ENCODE measurements at places on chromosomes 4 and X. TPM values are rescaled to one million over a fixed set of nuclear protein-coding genes. Genes with fewer than 3 reads are reported as not detected.

DNA sequence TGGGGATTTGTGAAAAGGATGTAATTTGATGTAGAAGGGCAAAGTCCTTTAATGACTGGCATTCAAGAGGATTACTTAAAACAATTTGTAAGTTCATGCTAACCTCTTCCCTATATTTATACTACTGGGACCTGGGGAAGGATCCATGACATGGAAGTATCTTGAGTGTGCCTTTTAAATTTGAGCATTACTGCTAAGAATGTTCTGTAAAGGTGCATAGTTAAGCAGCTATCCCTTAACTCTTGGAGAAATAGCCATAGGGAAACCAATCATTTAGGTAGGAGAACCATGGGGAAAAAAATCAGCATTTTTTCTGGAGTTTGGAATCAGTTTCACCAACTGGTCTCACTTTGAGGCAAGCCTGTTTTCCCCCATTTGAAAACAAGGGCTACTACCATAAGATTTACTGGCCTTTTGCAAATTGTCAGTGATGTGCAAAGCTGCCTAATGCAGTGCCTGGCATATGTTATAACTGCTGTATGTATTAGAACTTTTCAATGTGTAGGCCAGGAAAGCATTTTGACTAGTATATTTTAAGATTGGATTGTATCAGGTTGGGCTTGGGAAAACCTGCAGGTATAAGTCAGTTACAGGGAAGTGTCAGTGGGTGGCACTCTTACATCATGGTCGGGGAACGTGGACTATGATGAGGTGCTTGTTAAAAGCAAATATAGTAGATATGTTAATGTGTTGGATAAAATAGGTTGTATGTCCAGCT lies 72.1 kb downstream of the PRSS12 start:
- peak overlapping the region; percentile 96 for H3K27ac ChIP-seq
- H3K4me1 ChIP-seq: peaks cover 22% of the 10 kb centered on the region
- no peaks in the 10 kb centered on the region for H3K27me3 ChIP-seq
- DNase-seq: no peak
- peaks cover 5% of the 10 kb centered on the region for H3K36me3 ChIP-seq

DNA sequence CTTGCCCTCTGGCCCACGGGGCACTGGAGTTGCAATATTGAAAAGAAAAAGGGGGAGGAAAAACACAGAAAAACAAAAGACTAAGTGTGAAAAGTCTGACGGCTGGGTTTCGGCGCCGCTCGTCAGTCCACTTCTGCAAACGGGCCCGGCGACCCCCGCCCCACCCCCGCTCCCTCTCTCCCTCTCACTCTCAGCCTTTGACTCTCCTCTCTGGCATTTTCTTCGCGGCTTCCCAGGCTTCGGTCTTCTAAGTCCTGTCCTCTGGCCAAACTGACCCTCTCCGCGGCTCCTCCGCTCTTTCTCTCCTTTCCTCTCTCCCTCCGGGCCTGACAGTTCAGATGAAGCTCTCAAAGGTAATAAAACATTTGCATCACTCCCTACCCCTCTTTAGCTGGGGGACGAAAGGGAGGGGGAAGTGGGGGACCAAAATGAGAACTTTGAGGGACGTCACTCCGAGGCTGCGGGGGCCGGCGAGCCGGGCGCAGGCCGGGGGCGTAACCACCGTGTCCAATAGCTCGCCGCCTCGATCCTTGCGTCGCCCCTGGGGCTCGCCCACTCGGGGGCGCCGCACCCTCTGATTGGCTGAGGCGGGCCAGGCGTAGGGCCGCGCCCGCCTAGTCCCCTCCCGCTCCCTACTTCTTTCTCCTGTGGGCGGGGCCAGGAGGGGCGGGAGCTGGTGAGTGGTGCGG lies at the start of gene NKX6-1:
Gene NKX6-1 (minus strand): TSS at position 358 of the 689 bp plus-strand sequence. CDS start 1,064 bp downstream, outside the sequence.
- no peak within 1 kb of the TSS for H3K27ac ChIP-seq
- H3K36me3 ChIP-seq: no peaks in the 10 kb centered on the region
- DNase-seq: peak; percentile 73
- peaks cover 67% of the 10 kb centered on the region for H3K27me3 ChIP-seq
- peaks cover 12% of the 10 kb centered on the region for H3K4me1 ChIP-seq

- no peaks in the 10 kb centered on the region for H3K4me1 ChIP-seq
- H3K4me3 ChIP-seq: no peak overlapping the region
- DNase-seq: no peak
- no peak overlapping the region for H3K27ac ChIP-seq
- H3K27me3 ChIP-seq: no peaks in the 10 kb centered on the region
Observed at GRCh38 chr4:154018659-154019058, 229.8 kb upstream of the SFRP2 start.

GRCh38 chrX:65451663-65452062 lies 82.9 kb downstream of the LAS1L start:
- no peak overlapping the region for H3K27ac ChIP-seq
- peaks cover 3% of the 10 kb centered on the region for H3K27me3 ChIP-seq
- no peak overlapping the region for H3K4me3 ChIP-seq

DNA sequence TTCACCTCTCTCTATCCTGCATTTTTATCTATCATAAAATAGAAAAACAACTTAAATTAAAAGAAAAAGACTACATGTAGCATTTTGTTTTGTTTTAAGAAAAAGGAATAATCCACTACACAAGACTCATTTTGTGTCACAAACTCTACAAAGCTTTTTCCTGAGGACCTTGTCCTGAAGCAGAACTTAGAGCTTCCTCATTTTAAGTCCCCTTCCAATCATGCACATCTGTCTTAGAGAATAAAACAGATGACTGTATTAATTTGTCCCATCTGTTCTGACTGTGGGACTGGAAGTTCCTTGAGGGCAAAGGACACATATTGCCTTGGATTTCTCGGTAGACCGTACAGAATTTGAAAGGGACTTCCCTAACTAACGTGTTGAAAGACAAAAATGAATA lies 218.5 kb downstream of the COL25A1 start:
- H3K4me1 ChIP-seq: no peaks in the 10 kb centered on the region
- no peak for DNase-seq
- H3K27ac ChIP-seq: no peak overlapping the region
- no peaks in the 10 kb centered on the region for H3K36me3 ChIP-seq
- no peak overlapping the region for H3K4me3 ChIP-seq

- H3K4me3 ChIP-seq: no peak overlapping the region
- no peaks in the 10 kb centered on the region for H3K36me3 ChIP-seq
- H3K27ac ChIP-seq: no peak overlapping the region
Observed at GRCh38 chr4:149344436-149344835, 471.2 kb downstream of the IQCM start.

DNA sequence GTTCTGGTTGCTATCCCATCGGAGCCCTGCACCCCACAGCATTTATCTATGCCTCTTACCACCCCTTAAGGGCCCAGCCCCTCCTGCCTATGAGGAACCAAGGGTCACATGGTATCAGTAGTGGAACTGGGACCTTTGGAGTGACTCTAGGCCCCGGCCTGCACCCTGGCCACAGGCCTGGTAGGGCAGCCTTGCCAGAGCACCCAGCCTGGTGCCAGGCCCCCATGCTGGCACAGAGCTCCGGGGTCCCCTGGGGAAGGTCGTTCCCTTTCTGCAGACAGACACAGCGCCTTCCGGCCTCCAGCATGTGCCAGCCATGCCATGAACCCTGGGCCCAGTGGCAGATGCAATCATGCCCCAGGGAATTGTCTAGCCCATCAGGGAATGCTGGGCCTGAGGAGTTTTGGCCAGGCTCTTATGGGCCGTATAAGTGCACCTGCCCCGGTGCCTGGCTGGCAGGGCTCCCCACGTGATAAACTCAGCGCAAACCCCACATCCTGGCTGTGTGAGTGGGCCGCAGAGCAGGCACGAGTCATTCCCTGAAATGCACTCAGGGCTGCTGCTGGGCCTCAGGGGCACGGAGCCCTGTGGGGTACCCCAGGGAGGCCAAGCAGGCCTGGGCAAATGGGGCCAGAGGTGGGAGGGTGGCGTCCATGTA lies 19.8 kb upstream of the ADD1 start:
- DNase-seq: peak; percentile 9
- H3K27ac ChIP-seq: no peak overlapping the region
- H3K36me3 ChIP-seq: peaks cover 2% of the 10 kb centered on the region
- H3K4me3 ChIP-seq: no peak overlapping the region
- peaks cover 1% of the 10 kb centered on the region for H3K4me1 ChIP-seq
- no peaks in the 10 kb centered on the region for H3K27me3 ChIP-seq

DNA sequence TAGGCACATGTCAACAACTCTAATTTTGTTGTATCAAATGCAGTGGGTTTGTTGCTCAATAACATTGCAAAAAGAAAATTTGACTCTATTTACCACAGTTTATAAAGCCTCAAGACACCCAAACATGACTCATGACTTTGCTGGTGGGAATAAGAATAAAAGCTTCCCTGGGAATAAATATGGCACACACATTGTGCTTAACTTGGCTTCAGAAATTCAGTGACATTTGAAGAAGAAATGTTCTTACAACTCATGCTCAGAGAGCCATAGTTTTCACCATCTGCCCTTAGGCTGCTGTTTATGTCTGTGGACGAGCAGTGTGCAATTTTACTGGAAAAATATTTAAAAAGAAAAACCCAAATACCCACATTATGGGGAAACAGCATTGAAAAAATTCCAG lies 60.9 kb downstream of the SPATA18 start:
- DNase-seq: no peak
- H3K36me3 ChIP-seq: no peaks in the 10 kb centered on the region
- no peak overlapping the region for H3K4me3 ChIP-seq
- no peaks in the 10 kb centered on the region for H3K27me3 ChIP-seq
- peaks cover 5% of the 10 kb centered on the region for H3K4me1 ChIP-seq
- H3K27ac ChIP-seq: no peak overlapping the region

DNA sequence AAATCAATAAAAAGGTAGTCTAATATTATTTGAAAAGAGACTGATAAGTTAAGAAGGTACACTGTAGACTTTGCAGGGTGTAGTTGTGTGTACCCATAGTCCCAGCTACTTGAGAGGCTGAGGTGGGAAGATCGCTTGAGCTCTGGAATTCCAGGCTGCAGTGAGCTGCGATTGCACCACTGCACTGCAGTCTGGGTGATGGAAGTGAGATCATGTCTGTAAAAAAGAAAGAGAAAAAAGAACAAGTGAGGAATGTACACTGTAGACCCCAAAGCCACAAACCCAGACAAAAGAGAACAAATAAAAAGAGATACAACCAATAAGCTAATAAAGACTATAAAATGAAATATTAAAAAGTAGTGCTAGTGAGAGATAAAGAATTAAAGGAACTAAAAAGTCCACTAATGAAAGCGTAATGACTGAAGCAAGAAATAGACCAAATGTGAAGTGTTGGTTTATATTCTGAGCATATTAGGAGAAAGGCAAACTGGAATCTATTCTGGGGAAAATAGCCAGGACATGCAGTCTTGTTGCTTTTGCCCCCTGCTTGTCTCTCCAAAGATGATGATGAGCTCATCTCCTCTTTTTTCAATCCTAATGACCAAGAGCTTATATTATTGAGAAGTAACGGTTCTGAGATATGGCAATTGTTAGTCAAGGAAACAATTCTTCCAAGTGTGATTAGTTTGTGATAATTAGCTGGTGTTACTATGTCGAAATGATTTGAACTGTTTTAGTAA lies 19.1 kb downstream of the GSX2 start:
- no peaks in the 10 kb centered on the region for H3K4me1 ChIP-seq
- no peak overlapping the region for H3K27ac ChIP-seq
- no peaks in the 10 kb centered on the region for H3K36me3 ChIP-seq
- no peak for DNase-seq
- peaks cover 3% of the 10 kb centered on the region for H3K27me3 ChIP-seq

DNA sequence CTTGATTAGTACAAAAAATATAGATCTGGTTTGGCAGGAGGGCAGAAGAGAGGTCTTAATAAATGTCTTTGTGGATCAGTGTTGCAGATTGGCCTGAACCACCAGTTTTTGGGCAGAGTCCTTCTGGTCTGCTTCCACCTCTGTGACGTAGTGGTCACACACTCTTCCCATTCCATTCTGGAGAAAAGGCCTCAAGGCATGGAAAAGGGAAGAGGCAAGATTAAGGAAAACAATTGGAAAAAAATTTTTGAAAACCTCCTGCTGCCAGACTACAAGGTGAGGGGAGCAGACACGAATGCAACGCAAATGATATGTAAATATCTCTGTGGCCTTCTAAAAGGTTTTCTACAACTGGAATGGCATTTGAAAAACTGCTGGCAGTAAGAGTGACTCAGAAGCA lies 24.3 kb upstream of the FAM47C start:
- no peak overlapping the region for H3K27ac ChIP-seq
- H3K27me3 ChIP-seq: no peaks in the 10 kb centered on the region
- no peak for DNase-seq
- no peak overlapping the region for H3K4me3 ChIP-seq
- no peaks in the 10 kb centered on the region for H3K36me3 ChIP-seq
- no peaks in the 10 kb centered on the region for H3K4me1 ChIP-seq

DNA sequence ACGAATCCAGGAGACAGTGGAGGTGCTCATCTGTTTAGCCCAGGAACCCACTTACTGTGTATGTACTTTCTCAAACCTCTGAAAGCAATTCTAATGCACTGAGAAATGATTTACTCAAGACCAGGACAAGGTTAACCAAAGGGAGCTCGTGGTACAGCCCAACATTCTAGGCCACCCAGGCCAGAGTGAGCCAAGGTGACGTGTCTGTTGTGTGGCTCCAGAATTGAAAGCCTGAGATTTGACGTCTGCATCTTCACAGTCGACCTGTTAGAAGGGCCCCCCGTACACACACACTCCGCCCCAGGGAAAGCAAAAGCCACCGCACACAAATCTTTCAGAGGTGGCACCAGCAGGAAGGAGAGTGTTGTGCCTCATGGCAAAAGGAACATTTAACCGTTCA lies 2.3 kb downstream of the MAP3K15 start:
- no peaks in the 10 kb centered on the region for H3K4me1 ChIP-seq
- peaks cover 35% of the 10 kb centered on the region for H3K27me3 ChIP-seq
- H3K4me3 ChIP-seq: no peak overlapping the region
- no peak overlapping the region for H3K27ac ChIP-seq

- H3K4me3 ChIP-seq: no peak overlapping the region
- H3K36me3 ChIP-seq: no peaks in the 10 kb centered on the region
- DNase-seq: no peak
Observed at GRCh38 chrX:101260435-101260834, 30.7 kb downstream of the TAF7L start.

DNA sequence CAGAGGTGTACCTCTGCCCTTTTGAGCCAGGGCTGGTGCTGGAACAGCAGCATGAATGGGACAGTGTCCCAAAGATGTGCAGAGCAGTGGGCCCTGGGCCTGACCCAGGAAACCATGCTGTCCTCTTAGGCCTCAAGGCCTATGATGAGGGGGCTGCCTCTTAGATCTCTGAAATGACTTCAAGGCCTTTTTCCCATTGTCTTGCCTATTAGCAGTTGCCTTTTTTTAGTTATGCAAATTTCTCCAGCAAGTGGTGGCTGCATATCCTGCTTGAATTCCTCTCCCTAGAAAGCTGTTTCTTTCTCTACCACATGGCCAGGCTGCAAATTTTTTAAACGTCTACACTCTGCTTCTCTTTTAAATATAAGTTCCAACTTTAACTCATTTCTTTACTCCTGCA lies 160.3 kb downstream of the CFAP299 start:
- H3K4me3 ChIP-seq: no peak overlapping the region
- H3K36me3 ChIP-seq: no peaks in the 10 kb centered on the region
- no peaks in the 10 kb centered on the region for H3K27me3 ChIP-seq
- no peak for DNase-seq
- no peak overlapping the region for H3K27ac ChIP-seq

AMBN gene
- polyA plus RNA-seq: not detected

AFF2 gene
- polyA plus RNA-seq: 0.08 TPM

TRO gene
- polyA plus RNA-seq: 0.64 TPM

NHSL2 gene
- polyA plus RNA-seq: 0.40 TPM

Measured in psoas muscle (tissue), 8 donors.